Cerebellar cortex (tissue), 1 donor: ENCODE measurements at places on chromosomes 6 and 20.

- DNase-seq: no peak
Observed at GRCh38 chr6:131982740-131983259, 31.6 kb upstream of the CCN2 start.

DNA sequence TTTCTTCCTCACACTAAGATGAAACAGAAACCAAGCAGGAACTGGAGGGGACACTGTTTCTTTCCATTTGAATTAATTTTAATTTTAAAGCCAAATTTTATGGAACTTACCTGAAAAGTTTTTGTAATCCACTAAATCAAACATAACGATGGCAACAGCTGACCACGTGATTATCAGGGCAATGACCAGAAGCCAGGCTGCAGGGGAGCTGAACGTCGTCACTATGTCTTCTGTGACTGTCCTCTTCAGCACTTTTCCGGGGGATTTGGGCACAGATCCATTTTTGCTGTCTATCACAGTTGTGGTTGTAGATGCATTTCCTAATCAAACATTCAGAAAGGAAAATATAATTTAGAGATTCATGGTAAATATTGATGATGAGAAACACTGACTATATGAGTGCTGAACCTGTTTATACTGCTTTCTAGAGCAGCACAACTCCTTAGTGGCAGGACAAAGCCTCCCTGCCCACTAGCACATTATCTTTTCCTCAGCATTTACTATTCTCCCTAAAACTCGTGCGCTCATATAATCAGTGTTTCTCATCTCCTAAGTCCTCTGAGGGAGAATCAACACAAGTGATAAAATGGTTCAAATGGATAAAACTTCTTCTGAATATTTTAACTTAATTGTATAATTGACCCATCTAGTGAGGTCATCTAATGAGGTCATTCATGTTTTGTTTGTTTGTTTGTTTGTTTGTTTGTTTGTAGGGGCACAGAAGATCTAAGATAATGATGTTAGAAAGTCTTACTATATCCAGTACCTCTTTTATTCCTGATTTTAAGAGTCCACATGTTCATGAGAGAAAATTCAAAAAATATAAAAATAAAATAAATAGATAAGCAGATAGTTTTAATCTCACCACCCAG is 65.7 kb downstream of the TRDN start:
- no peak for DNase-seq

GRCh38 chr6:46090115-46091079 is 39.4 kb upstream of the ENPP4 start:
- DNase-seq: peak; percentile 74

DNA sequence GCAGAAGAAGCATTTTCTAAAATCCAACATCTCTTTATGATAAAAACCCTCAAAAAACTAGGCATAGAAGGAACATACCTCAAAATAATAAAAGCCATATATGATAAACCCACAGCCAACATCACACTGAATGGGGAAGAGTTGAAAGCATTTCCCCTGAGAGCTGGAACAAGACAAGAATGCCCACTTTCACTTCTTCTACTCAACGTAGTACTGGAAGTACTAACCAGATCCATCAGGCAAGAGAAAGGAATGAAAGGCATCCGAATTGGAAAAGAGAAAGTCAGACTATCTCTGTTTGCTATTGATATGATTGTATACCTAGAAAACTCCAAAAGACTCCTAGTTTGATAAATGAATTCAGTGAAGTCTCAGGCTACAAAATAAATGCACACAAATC is 7.9 kb upstream of the CDK19 start:
- no peak for DNase-seq

GRCh38 chr6:47854971-47855370 is 73.1 kb downstream of the OPN5 start:
- no peak for DNase-seq

DNA sequence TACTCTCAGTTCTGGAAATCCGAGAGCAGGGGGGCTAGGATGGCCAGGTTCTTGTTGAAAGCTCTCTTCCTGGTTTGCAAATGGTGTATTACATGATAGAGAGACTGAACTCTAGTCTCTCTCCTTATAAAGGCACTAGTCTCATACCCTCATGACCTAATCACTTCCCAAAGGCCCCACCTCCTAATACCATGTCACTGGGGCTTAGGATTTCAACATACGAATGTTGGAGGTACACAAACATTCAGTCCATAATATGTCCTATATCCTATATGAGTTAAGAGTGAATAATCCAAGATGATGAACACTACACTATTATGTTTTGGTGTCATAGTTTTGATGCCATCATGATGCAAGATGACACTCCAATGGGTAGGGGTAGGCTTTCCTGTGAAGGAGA is 20.0 kb upstream of the TXLNB start:
- no peak for DNase-seq

DNA sequence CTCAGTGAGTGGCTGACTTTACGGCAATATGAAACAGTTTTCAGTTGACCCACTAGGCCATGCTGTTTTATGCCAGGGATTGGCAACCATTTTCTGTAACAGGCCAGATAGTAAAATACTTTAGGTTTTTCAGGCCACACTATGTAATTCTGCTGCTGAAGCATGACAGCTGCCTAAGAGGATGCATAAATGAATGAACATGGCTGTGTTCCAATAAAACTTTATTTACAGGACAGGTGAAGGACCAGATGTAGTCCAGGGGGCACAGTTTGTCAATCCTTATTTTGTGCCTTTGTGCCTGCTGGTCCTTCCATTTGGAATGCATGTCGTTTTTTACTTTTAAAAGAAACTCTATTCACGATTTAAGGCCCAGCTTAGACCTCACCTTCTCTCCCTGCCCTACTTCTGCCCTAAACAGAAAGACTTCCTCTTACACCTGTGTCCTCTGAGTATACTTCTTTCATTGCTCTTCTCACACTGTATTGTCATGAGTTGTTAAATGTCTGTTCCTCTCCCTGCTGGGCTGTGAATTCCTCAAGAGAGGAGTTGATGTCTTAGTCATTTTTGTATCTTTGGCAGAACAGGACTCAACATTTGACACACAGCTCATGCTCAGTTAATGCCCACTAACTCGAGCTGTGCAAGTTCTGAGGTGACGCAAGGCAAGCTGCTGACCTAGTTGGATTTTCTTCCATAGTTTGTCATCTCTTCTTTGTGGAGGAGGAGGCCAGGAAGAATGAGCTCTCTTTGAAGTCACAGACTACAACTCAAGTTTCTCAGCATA is 90.1 kb upstream of the MAP7 start:
- DNase-seq: no peak
